NCI-H187 treated with DMSO at 0.1 percent for 48 hours (cell line): ENCODE measurements at places on chromosomes 3 and 15.

GRCh38 chr3:43013743-43014155, 34.6 kb downstream of the GASK1A start:
- no peak for DNase-seq

- no peak for DNase-seq
Observed at GRCh38 chr3:121796970-121797369, 37.9 kb downstream of the IQCB1 start.

DNA sequence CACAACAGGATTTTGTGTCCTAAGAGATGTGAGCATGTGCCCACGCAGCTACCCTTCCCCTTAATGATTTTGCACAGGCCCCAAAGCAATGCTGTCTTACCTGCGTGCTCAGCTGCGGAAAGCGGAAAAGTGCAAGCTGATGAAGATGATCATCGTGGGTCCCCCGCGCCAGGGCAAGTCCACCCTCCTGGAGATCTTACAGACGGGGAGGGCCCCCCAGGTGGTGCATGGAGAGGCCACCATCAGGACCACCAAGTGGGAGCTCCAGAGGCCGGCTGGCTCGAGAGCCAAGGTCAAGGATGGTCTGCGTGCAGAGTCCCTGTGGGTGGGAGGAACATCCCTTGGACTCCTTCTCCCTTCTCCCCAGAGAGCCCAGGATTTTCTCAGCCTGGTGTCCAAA, 103.1 kb downstream of the LRRK1 start:
- no peak for DNase-seq

DNA sequence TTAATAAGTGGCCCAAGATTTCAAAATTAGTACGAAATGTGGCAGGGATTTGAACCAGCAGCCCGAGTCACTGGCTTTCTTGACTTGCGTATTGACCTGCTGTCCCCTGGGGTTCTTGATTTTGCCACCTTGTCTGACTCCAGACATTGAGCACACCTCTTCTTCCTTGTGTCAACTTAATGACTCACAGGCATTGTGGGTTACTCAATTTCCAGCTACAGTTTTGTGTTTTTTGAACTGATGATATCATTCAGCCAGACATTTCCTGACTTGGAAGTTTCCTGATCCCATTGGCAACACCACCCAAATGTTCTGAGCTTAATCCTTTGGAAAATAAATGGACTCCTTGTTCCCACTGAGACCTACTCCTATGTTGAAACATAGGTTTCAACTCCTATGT, 64.2 kb downstream of the MOBP start:
- no peak for DNase-seq
